ENCODE measurements at places on chromosomes 4 and X.

DNA sequence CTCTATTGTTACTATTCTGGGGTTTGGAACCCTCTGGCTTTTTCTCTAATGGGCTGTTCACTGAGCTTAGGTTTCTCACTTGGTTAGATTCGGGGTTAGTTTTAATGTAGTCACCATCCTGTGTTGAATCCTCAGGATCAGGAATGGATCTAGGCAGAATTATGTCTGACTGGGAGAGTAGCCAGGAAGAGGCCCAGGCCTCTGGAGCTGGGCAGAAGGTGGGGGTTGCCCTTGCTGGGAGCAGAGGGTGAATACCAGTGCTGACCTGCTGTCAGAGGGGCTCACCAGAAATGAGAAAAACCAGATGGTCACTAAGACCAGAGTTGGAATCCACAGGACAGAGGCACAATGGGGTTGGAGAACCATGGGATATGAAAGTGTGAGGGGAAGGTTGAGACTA, 126.6 kb upstream of the SLC4A4 start:
- DNase-seq: no peak

GRCh38 chr4:119971431-119972084, 95.1 kb downstream of the MAD2L1 start:
- DNase-seq: no peak

GRCh38 chr4:151035328-151035727, 20.2 kb upstream of the LRBA start:
- DNase-seq: peak; percentile 87

- no peak for DNase-seq
These were observed 201.9 kb upstream of the BCOR start for GRCh38 chrX:40299641-40300046.

- no peak for DNase-seq
These were observed 29.0 kb downstream of the DDX60L start for GRCh38 chr4:168451331-168451730.

DNA sequence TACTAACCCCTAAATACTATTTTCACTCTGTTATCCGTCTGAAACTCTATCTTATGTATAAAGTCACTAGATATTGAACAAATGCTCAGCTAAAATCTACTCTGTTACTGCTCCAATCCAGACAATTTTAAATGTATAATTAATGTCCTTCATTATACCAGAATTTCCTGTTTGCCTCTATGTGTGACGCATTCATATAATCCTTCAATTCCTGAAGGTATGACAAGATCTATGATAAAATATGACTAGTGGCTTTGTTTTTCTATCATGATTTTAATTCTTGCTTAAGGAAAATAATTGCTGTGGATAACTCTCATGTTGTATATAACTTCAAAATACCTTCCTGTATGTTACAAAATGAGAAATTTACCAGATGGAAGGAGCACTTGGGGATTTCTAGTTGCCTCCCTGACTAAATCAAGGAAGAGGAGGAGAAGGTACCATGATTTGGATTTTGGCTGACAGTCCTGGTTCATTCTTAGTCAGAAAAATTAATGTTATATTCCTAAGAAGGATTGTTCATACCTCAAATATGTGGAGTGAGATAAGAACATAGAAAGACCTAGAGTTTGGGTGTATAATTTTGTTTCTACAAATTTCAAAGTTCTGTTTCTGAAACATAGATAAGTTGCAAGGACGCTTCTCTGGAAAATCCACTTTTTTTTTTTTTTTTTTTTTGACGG, 4.9 kb downstream of the CXCL6 start:
- no peak for DNase-seq

DNA sequence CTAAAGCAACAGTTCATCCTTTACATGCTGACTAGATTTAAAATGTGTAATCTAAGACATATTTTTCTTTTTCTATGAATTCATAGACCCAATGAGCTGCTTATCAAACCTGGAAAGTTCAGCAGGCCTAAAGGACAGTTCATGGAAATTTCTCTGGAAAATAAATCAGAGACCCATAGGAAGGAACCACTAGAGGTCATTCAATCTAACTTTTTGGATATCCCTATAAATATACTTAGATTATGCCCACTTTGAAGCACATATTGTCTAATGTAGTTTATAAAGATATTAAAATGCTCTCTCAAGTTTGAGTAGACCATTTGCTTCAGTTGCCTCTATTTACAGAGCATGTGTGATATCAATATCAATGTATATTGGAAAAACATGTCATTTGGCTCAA, 473.0 kb downstream of the FAT4 start:
- no peak for DNase-seq

DNA sequence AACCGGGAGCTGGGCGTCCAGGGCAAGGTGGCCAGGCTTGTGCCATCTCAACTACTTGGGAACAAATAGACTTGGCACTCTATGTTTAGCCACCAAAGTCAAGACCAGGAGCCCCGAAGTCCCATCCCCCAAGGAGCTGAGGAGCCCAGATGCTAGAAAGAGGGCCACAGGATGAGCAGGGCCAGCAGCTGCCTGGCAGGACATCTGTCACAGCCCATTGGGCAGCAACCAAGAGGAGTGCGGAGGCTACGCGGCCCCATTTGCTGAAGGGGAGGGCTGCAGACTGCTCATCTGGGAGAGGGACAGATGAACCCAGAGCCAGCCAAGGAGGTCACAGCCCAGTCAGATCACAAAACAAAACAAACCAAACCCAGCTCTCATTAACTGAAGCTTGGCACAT, 22.9 kb upstream of the SOWAHD start:
- DNase-seq: no peak

All from NCI-H1930 (cell line).